ENCODE measurements at places on chromosomes 5 and 9. TPM values are rescaled to one million over a fixed set of nuclear protein-coding genes. Genes with fewer than 3 reads are reported as not detected.

FAT2 gene
- not detected for total RNA-seq

SGCD gene
- not detected for total RNA-seq

LCN2 gene
- not detected for total RNA-seq

DNA sequence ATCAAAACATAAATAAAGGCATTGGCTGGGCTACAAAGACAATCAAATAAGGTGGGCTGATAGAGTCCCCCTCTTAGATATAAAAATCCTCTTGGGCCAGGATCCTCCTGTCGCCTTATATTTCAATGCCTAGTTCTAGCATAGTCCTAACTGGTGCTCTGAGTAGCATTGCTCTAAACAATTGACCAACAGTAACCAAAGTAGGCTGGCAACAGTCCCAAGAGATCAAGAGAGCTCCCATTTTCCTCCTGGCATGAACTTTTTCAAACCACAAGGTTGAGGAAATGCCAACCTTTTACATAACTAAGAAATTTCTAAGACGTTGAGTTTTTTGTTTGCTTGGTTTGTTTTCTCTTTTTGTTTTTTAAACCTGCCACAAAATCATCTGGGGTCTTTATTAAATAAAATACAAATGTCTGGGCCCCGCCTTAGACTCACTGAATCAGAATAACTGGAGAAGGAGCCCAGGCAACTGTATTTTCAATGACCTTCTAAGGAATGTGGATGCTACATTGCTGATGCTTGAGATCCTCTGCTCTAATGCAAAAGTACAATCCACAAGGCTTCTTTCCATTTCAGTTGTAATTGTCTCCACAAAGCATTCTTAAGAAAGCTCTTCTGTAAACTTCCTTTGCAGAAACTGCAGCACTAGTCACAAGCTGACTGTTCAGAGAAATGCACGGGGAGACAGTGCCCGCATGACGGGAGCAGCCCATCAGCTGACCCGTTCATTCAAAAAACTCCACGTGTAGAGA lies 2.9 kb downstream of the SLC45A2 start:
- no peak for DNase-seq

PCDHGC4 gene
- not detected for total RNA-seq

DNA sequence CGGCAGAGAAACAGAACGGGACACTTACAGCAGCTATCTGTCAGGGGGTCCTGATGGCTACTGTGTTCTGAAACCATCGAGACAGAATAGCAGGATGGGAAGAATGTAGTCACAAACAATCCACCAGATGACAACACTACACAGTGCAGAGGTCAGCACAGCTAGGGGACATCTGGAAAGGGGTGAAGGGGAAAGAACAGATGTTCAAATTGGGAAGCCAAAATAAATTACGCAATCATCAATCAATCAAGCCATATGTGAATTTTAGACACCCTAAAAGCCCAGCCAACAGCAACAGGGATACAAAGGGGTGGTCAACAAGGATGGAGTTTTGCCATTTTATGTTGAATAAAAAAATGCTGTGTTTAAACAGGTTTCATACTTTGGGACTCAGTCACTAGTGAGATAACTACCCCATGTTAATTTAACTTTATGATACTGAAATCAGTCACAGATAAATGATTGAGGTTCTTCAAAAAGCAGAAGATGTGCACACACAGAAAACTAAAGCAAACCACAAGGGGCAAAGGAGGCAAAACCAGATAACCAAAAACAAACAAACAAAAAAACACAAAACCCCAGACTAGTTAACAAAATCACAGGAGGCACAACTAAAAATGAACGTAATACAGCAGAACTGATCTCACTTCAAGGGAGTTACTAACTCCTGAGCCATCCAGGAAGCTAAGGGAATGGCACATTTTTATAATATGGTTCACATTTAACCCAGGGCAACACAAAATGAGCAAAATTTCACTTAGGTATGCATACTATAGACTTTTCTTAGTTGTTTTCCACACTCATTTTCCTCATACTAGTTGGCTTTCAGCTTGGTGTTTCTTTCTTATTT lies 65.9 kb downstream of the HABP4 start:
- DNase-seq: no peak

GRCh38 chr9:33017283-33018041 lies 7.6 kb upstream of the DNAJA1 start:
- no peak for DNase-seq

CD14 gene
- 0.50 TPM for total RNA-seq

DNA sequence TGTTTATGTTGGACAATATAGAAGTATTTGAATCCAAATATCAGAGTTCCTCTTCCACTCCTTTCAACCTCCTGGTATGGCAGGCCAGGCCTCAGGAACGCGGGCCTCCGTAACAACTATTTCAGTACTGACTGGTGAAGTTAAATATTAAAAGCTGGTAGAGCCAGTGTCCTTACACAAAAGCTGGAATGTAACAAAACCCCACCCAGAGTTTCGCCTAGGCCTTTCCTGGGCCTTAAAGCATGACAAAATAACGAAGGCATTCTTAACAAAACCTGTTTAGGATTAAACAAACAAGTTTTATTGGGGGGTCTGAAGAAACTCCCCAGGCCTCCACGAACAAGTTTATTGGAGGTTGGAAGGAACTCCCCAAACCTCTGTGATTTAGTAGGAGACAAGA lies 61.6 kb upstream of the GNE start:
- no peak for DNase-seq

- DNase-seq: no peak
Observed at GRCh38 chr5:111779260-111779921, 22.4 kb upstream of the NREP start.

PARP8 gene
- total RNA-seq: 12.4 TPM

GRCh38 chr9:133814586-133815208 lies 76.5 kb upstream of the SARDH start:
- no peak for DNase-seq

GRCh38 chr5:119651486-119651885 lies 22.1 kb downstream of the FAM170A start:
- no peak for DNase-seq

All from activated T-cell treated with anti-CD3 and anti-CD28 coated beads, Interleukin-2, amount 50 U/mL, for 4 hours (primary cell).